Motor neuron (in vitro differentiated cells): ENCODE measurements at places on chromosomes 4 and X.

GRCh38 chr4:154406018-154406795 is 85.4 kb downstream of the DCHS2 start:
- ATAC-seq = peak; percentile 82

GRCh38 chr4:113674733-113675132 is 86.8 kb downstream of the CAMK2D start:
- ATAC-seq = no peak

DNA sequence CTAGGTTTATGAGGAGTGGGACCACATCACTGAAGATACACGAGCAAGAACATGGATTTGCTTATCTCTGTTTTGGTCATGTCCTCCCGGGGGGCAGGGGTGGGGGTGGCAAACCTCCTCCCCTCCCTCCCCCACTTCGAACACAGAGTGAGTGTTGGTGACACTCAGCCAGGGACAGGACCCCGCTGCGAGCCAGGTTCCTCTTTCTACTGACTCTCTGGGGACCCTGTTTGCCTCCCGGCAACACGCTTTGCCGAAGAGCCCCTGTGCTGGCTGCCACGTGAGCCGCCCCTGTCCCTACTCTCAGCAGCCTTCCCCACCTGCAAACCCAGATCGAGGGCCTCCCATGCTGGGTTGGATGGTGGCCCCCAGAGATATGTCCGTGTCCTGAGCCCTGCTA is 34.7 kb downstream of the P2RY8 start:
- ATAC-seq = no peak

DNA sequence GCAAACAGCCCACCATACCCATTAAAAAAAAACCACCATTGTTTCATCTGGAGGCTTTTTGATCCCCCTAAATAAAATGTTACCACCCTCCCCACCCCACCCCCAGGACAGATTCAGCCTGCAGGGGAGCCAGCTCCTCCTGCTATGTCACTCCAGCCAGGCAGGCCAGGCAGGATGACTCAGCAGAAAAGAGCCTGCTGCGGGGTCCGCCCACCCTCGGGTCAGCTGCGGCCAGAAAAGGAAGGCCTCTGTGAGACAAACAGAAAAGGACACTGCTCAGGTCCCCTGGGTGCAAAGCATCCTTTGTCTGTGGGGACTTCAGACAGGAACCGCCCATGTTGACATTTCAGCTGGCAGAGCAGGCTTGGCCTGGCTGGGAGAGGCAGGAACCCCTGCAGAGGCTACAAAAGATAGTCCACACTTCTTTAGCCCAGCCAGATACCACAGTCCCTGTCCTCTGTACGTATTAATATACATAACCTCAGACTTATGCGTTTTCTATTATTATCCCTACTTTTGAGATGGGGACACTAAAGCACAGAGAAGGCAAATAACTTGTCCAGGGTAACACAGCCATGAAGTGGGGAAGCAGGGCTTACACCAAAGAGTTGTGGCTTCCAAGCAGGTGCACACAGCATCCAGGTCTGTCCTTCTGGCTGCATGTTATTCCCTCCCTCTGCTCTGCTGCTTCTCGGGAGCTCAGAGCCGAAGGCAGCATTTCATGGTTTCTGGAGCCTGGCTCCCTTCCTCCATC is 147.7 kb downstream of the CPEB2 start:
- peak; percentile 75 for ATAC-seq

DNA sequence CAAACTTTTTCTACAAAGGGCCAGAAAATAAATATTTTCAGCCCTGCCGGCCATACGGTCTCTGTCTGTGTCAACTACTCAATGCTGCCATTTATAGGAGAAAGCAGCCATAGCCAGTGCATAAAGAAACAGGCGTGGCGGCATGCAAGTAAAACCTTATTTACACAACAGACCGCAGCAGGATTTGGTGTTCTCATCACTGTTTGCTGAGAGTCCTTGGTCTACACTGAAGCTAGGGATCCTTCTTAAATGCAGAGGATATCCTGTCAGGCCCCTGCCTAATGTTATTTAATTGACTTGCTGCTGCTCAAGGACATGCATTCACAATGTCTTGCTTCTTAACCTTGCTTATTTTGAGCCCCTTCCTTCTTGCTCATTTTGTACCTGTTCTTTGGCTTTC is 54.7 kb downstream of the CPE start:
- peak; percentile 79 for ATAC-seq

DNA sequence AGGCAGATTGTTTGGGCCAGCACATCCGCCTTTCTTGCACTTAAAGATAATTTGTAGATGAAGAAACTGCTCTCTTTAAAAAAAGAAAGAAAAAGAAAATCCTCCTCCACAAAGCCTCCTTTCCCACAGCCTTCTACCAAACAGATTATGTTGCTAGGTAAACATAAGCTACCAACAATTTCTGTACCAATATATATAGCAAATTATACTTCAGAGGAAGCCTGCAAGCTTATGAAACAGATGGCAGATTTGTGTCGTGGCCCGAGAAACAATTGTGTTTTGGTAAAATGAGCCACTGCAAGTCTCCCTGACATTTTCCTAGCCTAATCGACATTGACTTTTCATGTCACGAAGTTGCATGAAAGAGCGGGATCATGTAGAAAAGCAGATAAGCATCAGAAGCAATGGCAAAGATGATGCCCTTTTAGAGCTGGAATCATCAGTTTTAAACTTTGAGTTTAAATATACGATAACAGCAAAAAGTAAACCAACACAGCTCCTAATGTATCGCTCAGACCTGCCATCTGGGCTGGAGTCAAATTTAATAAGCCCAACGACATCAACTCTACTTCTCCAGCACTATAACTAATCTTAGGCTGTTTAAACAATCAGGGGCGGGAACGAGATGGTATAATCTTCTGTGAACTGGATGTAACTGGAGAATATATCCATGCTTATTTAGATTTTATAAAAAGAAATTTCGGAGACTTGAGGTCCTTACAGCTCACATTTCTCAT is 94.9 kb upstream of the PLAC1 start:
- ATAC-seq = no peak

DNA sequence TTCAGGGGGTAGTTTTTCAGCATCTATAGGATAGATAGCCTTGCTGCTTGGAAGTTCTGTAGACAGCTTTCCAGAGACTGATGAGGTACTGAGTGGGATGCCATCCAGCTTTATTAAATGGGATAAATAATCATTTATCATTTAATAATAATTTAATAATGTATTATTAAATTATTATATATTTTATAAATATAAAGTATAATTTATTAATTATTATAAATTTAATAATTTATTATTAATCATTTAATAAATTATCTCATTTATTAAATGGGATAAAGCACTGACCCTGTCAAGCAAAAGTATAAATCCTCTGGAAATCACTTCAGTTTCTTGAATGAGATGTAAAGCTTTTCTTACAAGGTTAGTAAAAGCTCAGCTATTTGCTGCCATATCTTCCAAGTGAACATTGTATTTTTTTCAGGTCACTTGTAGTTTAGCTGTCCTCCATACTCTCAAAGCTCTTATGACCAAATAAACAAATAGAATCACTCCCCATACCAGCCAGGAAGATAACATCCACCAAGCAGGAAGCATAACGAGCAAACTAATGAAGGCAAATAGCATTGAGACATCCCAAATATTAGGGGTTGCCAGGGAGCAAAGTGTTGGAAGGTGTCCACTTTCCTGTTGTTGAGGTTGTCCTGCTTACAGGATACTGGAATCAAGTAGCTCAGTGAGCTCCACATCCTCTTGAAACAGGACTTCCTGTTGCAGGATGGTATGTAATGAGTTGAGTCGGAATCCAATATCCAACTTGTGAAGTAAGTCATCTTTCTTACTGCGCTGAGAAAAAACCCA is 88.9 kb downstream of the ZNF674 start:
- ATAC-seq = no peak

DNA sequence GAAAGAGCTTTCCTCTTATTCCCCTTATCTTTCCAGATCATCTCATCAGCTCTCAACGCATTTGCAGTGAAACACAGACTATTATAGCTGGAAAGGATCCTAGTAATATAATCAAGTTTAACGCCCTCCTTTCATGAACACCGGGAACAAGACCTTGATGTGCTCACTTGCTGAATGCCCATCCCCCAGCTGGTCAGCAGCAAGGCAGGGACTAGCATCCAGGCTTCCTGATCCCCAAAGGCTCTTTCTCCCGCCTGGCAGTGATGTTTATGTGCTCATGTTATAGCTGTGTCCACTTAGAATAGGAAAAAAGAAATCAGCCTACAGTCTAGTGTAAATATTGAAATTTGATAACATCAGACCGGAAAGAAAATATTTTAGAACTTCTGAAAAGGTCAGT is 24.6 kb downstream of the GPC4 start:
- no peak for ATAC-seq
